ENCODE measurements at places on chromosomes 5 and 9. TPM values are rescaled to one million over a fixed set of nuclear protein-coding genes. Genes with fewer than 3 reads are reported as not detected.
A peak's percentile ranks its signal among the peaks of the same experiment; 100 is the strongest.

GRCh38 chr9:135410831-135411473 lies 68.6 kb upstream of the PPP1R26 start:
- no peak overlapping the region for H3K4me3 ChIP-seq
- no peaks in the 10 kb centered on the region for H3K27me3 ChIP-seq
- H3K36me3 ChIP-seq: no peaks in the 10 kb centered on the region
- H3K4me1 ChIP-seq: no peaks in the 10 kb centered on the region

- H3K27me3 ChIP-seq: no peaks in the 10 kb centered on the region
- no peaks in the 10 kb centered on the region for H3K36me3 ChIP-seq
- H3K4me3 ChIP-seq: peak overlapping the region; percentile 50
- DNase-seq: no peak
- peak overlapping the region; percentile 63 for H3K27ac ChIP-seq
- H3K4me1 ChIP-seq: peaks cover 57% of the 10 kb centered on the region
Measured at GRCh38 chr5:14036514-14036913, 92.0 kb upstream of the DNAH5 start.

- 0 out of 2 replicates have a peak, but pooled peaks cover 9% of the 10 kb centered on the region for H3K4me1 ChIP-seq
- no peak overlapping the region for H3K4me3 ChIP-seq
- no peaks in the 10 kb centered on the region for H3K27me3 ChIP-seq
- H3K27ac ChIP-seq: no peak overlapping the region
- H3K36me3 ChIP-seq: no peaks in the 10 kb centered on the region
Measured at GRCh38 chr5:132296412-132297016, 2.3 kb downstream of the SLC22A4 start.

DNA sequence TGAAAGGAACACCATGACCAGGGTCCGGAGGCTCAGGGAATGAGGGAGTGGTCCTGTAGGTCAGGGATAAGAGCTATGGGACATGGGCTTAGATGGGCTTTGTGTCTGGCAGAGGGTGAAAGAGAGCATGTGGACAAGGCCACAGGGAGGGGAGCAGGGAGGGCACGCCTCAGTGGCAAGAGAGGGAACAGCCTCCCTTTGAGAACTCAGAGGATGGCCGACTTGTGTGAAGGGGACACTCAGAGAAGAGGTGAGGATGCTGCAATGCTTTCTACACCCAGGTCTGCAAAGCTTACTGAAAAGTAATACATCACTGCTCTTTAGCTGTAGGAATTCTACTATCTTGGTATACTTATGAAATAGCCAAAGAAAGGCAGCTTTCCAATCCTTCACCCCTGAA lies 23.5 kb downstream of the MED10 start:
- DNase-seq: no peak
- H3K4me1 ChIP-seq: no peaks in the 10 kb centered on the region
- H3K27me3 ChIP-seq: no peaks in the 10 kb centered on the region
- H3K4me3 ChIP-seq: no peak overlapping the region

- H3K27me3 ChIP-seq: no peaks in the 10 kb centered on the region
- H3K4me3 ChIP-seq: no peak overlapping the region
- no peak overlapping the region for H3K27ac ChIP-seq
- H3K4me1 ChIP-seq: peaks cover 31% of the 10 kb centered on the region
- no peak for DNase-seq
- no peaks in the 10 kb centered on the region for H3K36me3 ChIP-seq
Measured at GRCh38 chr5:81424728-81425127, 30.8 kb upstream of the ACOT12 start.

- H3K27me3 ChIP-seq: no peaks in the 10 kb centered on the region
- no peak for DNase-seq
- peaks cover 21% of the 10 kb centered on the region for H3K4me1 ChIP-seq
- H3K4me3 ChIP-seq: no peak overlapping the region
Measured at GRCh38 chr9:88988796-88989641, 2.2 kb upstream of the S1PR3 start.

- no peaks in the 10 kb centered on the region for H3K4me1 ChIP-seq
- no peak overlapping the region for H3K4me3 ChIP-seq
- DNase-seq: no peak
Measured at GRCh38 chr9:134304690-134305089, 21.6 kb upstream of the RXRA start.

The DDX4 gene
- polyA plus RNA-seq: not detected

The ORM2 gene
- not detected for polyA plus RNA-seq

The FAM170A gene
- not detected for polyA plus RNA-seq

The GARNL3 gene
- 9.1 TPM for polyA plus RNA-seq

The AGXT2 gene
- polyA plus RNA-seq: not detected
